ENCODE measurements at places on chromosomes 2 and 18.

- H3K36me3 ChIP-seq, result no peaks in the 10 kb centered on the region
- no peak overlapping the region for H3K27ac ChIP-seq
- H3K27me3 ChIP-seq, result peaks cover 4% of the 10 kb centered on the region
- no peaks in the 10 kb centered on the region for H3K4me1 ChIP-seq
These were observed 292.8 kb downstream of the LNPK start for GRCh38 chr2:175709248-175709647.

GRCh38 chr2:222707689-222708273 is 36.3 kb downstream of the MOGAT1 start:
- no peak for DNase-seq
- peaks cover 12% of the 10 kb centered on the region for H3K4me1 ChIP-seq
- no peaks in the 10 kb centered on the region for H3K36me3 ChIP-seq
- peaks cover 44% of the 10 kb centered on the region for H3K27me3 ChIP-seq

- no peaks in the 10 kb centered on the region for H3K4me1 ChIP-seq
- H3K27ac ChIP-seq, result no peak overlapping the region
- no peaks in the 10 kb centered on the region for H3K27me3 ChIP-seq
- H3K36me3 ChIP-seq, result no peaks in the 10 kb centered on the region
These were observed 1674.8 kb upstream of the TMEFF2 start for GRCh38 chr2:193869564-193869963.

GRCh38 chr2:102483086-102483485 is 10.1 kb downstream of the SLC9A4 start:
- no peaks in the 10 kb centered on the region for H3K36me3 ChIP-seq
- H3K27me3 ChIP-seq, result peaks cover 42% of the 10 kb centered on the region

GRCh38 chr2:233593201-233593600 is 24.2 kb upstream of the UGT1A8 start:
- no peaks in the 10 kb centered on the region for H3K36me3 ChIP-seq
- H3K4me1 ChIP-seq, result no peaks in the 10 kb centered on the region
- H3K27me3 ChIP-seq, result peaks cover 4% of the 10 kb centered on the region
- no peak overlapping the region for H3K27ac ChIP-seq
- no peak for DNase-seq

DNA sequence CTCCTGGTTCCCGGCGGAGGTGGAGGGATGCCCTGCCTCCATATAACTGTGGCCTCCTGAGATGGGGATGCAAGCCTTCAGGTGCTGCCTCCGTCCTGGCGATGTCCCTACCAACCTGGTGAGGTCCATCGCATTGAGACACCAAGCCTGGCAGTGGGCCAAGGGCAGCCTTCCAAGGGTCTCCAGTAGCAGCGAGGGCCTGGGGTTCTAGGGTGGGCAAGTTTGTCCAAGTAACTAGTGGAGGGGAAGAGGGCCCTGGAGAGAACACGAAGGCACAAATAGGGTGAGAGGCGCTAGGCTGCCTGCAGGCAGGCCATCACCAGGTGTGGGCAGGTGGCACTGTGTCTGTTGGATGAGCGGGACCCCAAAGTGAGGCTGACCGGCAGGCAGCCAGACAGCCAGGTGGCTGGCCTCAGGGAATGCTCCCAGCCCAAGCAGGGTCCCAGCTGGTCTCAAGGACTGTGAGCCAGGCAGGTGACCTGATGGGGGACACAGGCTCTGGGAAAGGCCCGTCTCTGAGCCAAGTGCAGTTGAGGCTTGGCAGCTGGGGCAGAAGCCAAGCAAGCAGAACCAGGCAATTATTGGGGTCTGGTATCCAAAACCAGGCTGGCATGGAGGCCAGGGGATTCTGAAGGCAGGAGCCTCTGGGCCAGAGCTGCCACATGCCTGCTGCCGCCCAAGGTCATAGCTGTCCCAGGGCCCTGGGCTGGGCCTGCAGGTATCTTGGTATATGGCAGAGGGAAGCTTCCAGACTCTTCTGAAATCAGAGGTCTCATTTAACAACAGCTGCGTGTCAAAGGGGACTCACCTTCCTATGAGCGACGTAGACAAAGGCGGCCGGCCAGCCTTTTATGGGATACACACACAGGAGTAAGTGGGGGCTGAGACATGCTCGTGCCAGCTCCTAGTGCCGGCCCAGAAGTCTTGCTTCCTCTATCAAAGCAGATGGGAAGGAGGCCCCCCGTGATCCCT is 23.4 kb downstream of the RAMP1 start:
- no peaks in the 10 kb centered on the region for H3K36me3 ChIP-seq
- no peaks in the 10 kb centered on the region for H3K27me3 ChIP-seq
- H3K4me3 ChIP-seq, result no peak overlapping the region

- DNase-seq, result no peak
- H3K27me3 ChIP-seq, result no peaks in the 10 kb centered on the region
- H3K4me3 ChIP-seq, result no peak overlapping the region
- peaks cover 42% of the 10 kb centered on the region for H3K4me1 ChIP-seq
- H3K27ac ChIP-seq, result peak overlapping the region; percentile 91
- H3K36me3 ChIP-seq, result peaks cover 4% of the 10 kb centered on the region
These were observed 519.1 kb downstream of the RNF144A start for GRCh38 chr2:7436096-7436906.

GRCh38 chr2:17065536-17065935 is 399.9 kb upstream of the CYRIA start:
- H3K27ac ChIP-seq, result no peak overlapping the region
- no peaks in the 10 kb centered on the region for H3K36me3 ChIP-seq
- no peaks in the 10 kb centered on the region for H3K27me3 ChIP-seq
- no peak overlapping the region for H3K4me3 ChIP-seq
- DNase-seq, result no peak

DNA sequence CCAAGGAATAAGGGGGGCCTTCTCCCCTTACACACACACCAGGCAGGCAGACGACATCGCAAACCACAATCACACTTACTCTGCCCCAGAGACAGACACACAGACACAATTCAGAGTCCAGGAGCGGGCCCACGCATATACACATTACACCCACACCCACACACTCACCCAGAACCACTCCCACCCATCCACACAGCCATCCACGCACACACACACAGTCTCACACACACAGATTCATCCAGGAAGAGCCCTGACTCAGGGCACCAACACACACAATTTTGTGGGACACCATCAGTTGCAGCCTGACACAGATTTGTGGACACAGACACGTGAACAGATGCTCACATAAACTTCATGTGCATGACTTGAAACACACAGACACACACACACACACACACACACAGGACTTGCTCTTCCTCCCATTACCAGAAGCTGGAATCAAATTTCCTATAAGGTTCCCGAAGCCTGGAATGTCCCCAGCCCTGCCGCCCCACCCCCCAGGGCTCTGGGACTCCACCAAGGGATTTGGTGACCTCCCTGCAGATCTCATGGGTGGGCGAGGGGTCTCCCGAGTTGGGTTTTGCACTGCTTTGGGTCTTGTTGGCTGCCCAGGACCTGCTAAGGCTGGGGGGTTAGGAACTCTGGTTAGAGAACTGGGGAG is 23.5 kb downstream of the TNS1 start:
- no peaks in the 10 kb centered on the region for H3K36me3 ChIP-seq
- peaks cover 18% of the 10 kb centered on the region for H3K27me3 ChIP-seq
- no peak overlapping the region for H3K27ac ChIP-seq
- H3K4me1 ChIP-seq, result no peaks in the 10 kb centered on the region
- no peak for DNase-seq

GRCh38 chr2:143148011-143148410 is 18.8 kb downstream of the ARHGAP15 start:
- H3K4me3 ChIP-seq, result no peak overlapping the region
- H3K27me3 ChIP-seq, result no peaks in the 10 kb centered on the region
- peaks cover 62% of the 10 kb centered on the region for H3K36me3 ChIP-seq
- DNase-seq, result no peak

DNA sequence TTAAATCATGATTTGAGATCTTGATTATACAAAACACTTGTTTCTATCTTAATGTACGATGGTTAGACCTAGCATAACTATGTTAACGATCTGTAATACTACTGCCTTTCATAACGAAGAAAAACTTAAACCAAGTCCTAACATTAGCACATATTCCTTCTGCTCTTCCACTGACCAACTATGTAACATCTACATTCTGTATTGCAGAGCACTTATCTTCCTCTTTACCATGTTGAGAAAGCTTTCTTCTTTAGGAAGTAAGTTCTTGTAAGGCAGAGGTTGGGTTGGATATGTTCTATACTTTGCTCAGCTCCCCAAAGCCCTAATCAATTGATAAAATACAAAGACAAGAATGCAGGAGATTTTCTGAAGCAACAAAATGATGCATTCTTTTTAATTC is 7.9 kb upstream of the ZNF407 start:
- peaks cover 6% of the 10 kb centered on the region for H3K4me1 ChIP-seq
- peaks cover 15% of the 10 kb centered on the region for H3K36me3 ChIP-seq
- no peak for DNase-seq
- peaks cover 22% of the 10 kb centered on the region for H3K27me3 ChIP-seq
